Stimulated activated CD8-positive, alpha-beta memory T cell treated with anti-CD3 and anti-CD28 coated beads, Interleukin-12 subunit alpha, Interleukin-12 subunit beta, amount 100 ng/mL, for 4 hours (primary cell): ENCODE measurements at places on chromosomes 3 and 15.

- DNase-seq, result no peak
Measured at GRCh38 chr15:78037328-78037727, 40.2 kb downstream of the TBC1D2B start.

- DNase-seq, result no peak
Measured at GRCh38 chr15:77282333-77282732, 137.6 kb downstream of the PEAK1 start.

- DNase-seq, result no peak
Measured at GRCh38 chr3:72082186-72082715, 297.3 kb upstream of the PROK2 start.

DNA sequence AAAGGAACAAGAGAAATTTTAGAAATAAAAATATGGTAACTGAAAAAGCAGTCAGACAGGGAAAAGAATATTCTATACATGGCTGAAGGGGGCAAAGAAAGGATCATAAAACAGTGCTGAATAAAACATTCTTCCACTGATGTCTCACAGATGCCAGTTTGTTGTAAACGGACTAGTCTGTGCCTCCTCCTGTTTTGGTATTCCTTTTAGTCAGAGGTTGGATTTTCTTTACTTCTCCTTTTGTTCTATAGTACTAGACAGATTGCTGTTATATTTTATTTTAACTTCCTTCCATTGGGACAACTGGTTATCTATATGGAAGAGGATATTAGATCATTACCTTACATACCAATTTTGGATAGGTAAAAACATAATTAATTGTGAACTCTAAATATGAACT lies 16.0 kb upstream of the GNB5 start:
- no peak for DNase-seq

GRCh38 chr15:63675263-63675662 lies 78.1 kb downstream of the FBXL22 start:
- no peak for DNase-seq

DNA sequence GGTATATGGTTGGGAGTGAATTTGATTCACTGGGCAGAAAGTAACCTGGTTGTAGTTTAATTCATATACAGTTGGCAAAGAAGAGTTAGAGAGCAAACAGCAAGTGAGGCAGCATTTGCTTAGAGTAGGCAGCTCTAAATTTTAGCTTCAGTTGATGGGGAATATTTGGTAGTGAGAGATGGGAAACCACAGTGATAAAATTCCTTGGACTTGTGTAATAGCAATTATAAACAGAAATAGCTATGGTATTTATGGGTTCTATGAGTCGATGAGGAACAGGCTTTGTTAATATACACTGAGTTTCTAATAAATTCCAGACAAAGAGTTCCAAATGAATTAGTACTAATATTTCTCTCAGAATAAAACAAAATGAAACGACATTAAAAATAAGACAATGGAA lies 894.0 kb downstream of the ROBO2 start:
- no peak for DNase-seq

DNA sequence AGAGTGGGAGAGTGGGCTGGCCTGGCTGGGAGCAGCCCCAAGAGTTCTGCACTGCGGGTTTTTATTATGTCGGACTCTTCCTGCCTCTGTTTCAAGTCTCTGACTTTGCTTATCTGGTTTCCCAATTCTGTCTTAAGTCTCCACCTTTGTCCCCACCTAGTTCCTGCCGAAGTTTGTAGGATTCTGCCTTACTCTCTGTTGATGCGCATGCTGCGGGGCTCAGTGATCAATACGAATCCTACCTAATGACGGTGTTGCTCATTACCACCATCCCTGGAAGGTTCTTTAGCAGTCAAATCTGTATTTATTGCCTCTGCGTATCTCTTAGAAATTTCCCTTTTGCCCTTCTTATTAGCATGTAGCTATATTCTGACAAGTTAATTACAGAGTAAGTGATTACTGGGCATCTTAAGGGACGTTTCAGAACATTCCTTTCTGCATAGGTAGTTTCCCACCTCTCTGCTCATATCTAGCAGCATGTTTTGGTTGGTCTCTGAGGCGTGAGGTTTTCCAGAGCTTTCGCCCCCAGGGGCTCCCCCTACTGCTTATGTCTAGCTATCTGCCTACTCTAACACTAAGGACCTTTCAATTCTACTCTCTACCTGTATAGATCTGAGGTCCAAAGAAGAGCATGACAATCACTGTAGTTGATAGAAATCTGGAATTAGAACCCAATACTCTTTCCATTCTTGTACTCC lies 236.0 kb upstream of the EIF1B start:
- DNase-seq, result no peak

- DNase-seq, result no peak
Measured at GRCh38 chr15:91801836-91802534, 51.5 kb upstream of the SLCO3A1 start.

GRCh38 chr15:44308415-44308814 lies 19.9 kb downstream of the GOLM2 start:
- no peak for DNase-seq

GRCh38 chr3:11235385-11235784 lies 36.8 kb upstream of the ATG7 start:
- DNase-seq, result no peak

- DNase-seq, result no peak
Measured at GRCh38 chr15:80530737-80531365, 126.7 kb downstream of the ARNT2 start.

DNA sequence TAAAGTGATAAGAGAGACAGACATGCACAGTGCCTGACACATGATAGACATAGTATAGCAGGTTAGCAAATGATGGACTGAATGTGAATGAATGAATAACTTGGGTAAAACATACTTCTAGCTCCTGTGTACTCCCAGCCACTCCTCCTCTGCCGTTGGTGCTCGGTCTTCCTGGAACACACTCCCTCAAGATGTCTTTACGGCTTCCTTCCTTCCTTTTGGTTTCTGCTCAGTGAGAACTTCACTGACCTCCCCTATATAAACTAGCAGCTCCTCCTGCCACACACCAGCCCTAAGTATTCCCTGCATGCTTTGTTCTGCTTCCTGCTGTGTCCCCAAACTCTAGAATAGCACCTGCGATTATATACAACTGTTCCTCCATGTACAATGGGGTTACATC lies 50.2 kb downstream of the RAD54L2 start:
- DNase-seq, result no peak

DNA sequence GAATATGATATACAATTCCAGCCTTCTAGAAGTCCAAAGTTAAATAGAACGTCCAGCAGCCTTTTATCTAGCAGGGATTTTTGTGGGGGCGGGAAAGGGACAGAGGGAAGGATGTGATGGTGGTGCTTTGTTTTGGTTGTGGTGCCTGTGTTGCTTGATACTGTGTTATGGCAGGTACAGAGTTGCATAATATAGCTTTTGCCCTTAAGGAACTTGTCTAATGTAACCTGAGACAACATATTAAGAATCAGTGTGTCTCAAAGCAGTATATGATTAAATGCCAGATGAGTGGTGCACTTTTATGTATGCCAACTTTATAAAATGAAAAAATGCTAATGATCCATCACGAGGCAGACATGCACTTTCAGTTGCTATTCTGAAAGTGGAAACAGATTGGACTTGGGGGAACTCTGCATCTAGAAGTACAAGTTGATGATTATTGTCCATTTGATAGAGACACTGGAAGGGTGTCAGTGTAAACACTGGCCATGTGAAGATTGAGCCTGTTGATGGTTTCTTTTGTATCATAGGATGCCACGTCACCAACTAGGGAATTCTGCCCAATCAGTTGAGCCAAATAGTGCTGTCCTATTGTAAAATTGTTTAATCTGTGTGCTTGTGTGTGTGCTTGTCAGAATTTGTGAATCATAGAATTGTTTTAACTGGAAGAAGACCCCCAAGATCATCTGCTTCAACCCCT lies 23.0 kb downstream of the NEO1 start:
- no peak for DNase-seq

- no peak for DNase-seq
Measured at GRCh38 chr3:133568294-133569014, 5.0 kb upstream of the CDV3 start.

DNA sequence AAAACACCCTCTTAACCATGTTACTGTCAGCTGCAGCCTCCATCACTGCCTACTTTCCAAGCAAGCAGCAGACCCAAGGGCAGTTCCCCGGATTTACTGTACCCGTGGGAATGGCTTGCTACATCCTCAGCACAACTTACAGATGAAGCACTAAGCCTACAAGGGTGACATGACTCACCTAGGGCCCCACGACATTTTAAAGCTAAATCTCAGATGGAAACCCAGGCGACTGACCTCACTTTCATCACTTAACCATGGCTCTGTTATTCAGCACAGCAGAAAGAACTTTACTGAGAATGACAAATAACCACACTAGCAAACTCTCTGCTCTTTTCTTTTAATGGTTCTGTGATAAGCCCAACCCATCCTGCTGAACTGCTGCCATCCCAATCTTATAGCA lies 65.6 kb downstream of the SUMF1 start:
- no peak for DNase-seq

- DNase-seq, result no peak
Measured at GRCh38 chr3:4641863-4642563, 148.9 kb downstream of the ITPR1 start.

DNA sequence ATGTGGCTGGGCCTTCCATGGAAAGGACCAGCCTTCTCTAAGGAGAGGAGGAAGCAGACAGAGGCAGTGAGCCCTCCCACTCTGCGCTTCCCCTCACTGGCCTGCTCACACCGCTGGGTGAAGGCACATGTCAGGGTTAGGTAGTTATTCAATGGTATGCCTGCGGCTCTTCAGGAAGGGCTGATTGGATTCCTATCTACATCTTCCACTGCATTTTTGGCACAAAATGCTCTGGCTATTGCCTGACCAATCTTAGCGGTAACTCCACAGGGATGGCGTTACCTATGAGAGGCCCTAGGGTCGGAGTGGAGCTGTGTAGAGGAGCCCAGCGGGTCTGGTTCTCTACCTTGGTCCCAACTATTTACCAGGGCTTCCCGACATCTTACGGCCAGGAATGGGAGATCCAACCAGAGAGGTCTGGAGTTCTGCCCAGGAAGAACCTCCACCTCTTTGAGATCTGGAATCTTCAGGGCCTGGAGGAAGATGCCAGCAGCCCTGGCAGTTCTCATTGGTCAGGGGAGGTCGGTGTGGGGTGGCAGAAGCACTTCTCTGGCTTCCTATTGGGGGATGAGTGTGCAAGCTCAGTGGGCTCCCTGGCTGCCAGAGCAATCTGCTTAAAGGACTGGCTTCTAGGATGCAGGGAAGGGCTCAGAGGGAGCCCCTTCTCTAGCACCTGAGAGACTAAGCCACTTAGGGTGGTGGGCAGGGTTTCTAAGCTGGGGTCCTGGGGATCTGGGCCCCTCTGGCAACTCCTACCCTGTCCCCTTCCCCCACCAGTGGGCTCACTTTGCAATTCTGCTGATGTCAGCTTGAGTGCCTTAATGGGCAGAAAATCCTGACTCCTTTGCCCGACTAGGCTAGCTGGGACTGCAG lies 24.3 kb downstream of the SNX33 start:
- no peak for DNase-seq

GRCh38 chr3:130826516-130827182 lies 67.2 kb upstream of the ATP2C1 start:
- no peak for DNase-seq

DNA sequence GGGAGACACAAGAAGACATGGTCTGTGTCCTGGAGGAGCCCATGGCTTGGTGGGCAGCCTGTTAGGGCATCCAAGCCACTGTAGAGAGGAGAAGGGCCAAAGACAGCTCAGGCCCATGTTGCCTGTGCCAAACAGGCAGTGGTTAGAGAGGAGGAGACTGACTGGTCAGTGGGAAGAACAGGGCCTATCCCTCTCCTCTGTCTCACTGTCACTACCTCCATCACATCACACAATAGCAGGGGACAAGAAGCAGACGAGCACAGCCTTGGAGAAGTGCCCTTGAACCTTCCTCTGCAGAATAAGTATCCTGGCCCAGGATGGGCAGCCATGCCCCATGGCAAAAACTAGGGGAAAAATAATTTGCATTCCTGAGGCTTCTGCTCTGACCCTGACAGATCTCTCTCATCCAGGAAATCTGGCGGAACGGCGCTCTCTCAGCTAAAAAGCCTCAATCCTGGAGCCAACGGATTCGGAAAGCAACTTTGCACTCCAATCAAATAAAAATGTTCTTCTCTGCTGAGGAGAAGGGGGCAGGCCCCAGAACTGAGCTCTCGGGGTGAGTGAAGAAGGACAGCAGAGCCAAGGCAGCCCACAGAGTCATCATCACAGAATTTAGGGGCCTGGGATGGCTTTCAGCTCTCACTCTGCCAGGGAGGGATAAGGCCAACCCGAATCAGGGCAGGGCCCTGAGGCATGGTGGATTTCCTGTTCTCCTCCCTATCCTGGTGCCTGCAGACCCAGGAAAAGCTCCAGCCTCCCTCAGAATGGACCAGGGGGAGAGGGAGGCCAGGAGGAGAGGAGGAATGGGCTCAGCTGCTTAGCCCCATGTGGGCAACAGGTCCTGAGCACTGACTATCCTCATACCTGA lies 1.6 kb downstream of the SHF start:
- DNase-seq, result no peak

GRCh38 chr15:68550498-68551295 lies 28.1 kb upstream of the CORO2B start:
- peak; percentile 35 for DNase-seq

GRCh38 chr15:59993950-59994401 lies 10.1 kb upstream of the FOXB1 start:
- DNase-seq, result no peak

DNA sequence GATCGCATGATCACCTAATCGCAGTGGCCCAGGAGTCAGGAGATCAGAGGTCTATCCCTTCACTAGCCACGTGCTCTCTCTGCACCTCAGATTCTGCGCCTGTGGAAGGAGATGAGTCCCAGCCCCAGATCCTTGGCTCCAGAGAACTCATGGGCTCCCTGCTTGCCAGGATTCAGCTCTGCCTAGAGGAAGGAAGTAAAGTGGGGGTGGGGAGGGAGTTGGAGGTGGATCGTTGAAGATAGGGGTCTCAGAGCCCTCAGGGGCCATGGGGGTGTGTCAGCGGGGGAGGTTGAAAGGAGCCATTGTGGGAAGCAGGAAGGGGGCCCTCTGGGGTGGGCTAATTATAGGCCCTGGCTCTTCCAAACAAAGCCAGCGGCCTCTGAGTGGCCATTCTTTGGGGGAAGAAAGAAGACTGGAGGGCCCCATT lies 11.3 kb upstream of the STRA6 start:
- DNase-seq, result no peak

DNA sequence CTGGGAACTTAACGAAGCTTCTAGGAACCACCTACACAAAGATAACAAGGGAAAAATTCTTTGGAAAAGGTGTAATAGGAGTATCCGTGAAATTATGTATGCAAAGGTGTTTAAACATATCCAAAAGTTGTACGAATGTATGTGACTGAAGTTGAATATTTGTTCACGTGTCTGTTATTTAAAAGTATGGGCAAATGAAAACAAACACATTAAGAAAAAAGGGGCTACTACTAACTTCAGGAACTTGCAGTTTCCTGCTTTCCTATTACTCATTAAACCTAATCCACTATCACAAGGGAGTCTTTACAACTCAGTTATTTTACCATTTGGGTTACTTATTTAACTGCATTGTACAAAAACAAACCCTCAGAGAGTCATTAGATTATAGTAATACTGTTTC lies 33.9 kb upstream of the GRAMD1C start:
- DNase-seq, result no peak

GRCh38 chr15:23416349-23417276 lies 30.4 kb downstream of the GOLGA6L2 start:
- no peak for DNase-seq

- no peak for DNase-seq
Measured at GRCh38 chr3:42505849-42506410, 3.5 kb downstream of the VIPR1 start.
